Caco-2 (cell line): ENCODE measurements at places on chromosomes 2 and 18.

- peak; percentile 76 for DNase-seq
Measured at GRCh38 chr2:88350331-88351248, 101.9 kb downstream of the FOXI3 start.

GRCh38 chr2:133063775-133064174 is 393.8 kb upstream of the LYPD1 start:
- DNase-seq, result peak; percentile 53

- no peak for DNase-seq
Measured at GRCh38 chr18:45416168-45416567, 199.1 kb upstream of the SLC14A2 start.

GRCh38 chr2:134739236-134739878 is 20.6 kb upstream of the TMEM163 start:
- DNase-seq, result no peak

DNA sequence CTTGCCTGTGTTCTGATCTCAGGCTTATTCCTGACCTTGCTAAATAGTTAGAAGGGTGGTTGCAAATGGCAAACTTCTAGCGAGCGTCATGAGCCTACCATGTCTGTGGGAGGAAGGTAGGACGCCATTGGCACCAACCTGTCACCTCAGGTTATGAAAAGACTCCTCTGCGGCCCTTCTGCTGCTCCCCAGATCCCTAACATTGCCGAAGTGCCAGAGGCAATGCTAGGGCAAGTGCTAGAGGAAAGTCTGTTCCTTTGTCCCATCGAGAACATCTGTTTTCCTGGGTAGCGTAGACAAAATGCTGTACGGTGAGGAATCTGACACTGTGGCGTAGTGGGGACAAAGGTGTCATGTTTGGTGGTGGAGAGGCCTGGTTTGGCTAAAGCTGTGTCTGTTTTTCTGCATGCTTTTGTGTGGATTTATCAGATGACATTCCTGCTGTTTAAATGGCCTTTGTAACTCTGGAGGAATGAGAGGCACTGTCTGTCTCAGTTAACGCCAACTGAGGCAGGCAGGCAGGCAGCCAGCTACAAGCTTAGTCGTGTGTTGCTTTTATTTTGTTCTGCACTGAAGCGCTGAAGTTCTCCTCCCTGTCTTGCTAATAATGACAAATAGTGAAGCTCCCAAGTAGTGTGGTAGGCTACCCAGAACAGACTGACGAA is 94.1 kb downstream of the PRPF40A start:
- DNase-seq, result no peak

GRCh38 chr18:70028084-70028483 is 80.4 kb upstream of the CD226 start:
- DNase-seq, result no peak

DNA sequence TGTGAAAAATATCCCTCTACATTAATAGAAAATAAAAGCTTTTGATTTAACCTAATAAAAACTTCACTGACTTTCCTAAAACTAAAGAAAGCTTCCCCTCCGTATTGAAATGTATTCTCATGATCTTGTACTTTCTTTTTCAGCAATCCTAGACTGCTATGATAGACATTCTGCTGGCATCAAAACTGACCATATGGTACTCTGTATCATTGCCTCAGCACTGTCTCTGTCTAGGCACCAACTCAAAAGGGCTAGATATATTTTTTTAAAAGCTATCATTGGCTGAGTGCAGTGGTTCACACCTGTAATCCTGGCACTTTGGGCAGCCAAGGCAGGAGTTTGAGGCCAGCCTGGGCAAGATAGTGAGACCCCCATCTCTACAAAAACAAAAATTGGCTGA is 32.9 kb downstream of the CDKL4 start:
- DNase-seq, result no peak

GRCh38 chr2:138245310-138245709 is 256.3 kb upstream of the SPOPL start:
- no peak for DNase-seq

- peak; percentile 39 for DNase-seq
Measured at GRCh38 chr2:142874293-142874814, 3.1 kb upstream of the KYNU start.

DNA sequence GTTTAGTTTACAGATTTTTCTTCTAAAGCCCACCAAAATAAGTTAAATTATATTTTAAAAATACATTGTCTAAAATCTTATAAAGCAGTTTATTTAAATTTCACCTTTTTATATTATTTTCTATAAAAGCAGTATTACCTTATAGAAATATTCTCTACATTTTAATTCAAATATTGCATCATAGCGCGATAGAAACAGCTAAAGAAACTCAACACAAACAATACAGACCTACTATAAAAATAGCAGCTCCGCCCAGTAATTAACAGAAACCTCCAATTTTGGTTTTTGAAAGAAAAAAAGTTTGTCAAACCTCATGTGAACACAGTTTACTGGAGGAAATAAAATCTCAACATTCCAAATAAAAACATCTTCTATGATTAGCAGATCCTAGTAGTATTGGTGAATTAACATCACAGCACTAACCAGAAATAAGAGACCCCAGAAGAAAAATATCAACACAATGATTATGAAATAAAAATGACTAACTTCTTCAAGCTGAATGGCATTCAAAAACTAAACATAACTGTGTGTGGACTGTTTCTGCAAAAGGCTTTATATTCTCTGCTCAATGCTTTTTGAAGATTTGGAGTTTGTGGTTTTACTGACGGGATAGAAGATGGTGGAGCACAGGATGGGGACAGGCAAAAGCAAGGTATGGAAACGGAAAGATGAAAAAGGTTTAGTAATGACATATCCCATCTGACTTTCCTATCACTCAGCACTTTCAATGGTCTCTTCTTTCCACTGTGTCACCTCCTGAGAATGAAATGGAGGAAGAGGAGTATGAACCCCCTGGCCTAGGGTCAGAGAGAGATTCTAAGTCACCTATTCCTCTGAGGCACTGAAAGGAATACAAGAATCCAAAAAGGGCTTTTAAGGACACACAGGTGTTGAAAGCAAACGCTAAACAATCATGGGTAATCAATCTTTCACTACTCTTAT is 17.5 kb downstream of the MAP4K3 start:
- DNase-seq, result no peak

GRCh38 chr2:99299580-99299979 is 1.4 kb downstream of the LYG1 start:
- DNase-seq, result no peak

DNA sequence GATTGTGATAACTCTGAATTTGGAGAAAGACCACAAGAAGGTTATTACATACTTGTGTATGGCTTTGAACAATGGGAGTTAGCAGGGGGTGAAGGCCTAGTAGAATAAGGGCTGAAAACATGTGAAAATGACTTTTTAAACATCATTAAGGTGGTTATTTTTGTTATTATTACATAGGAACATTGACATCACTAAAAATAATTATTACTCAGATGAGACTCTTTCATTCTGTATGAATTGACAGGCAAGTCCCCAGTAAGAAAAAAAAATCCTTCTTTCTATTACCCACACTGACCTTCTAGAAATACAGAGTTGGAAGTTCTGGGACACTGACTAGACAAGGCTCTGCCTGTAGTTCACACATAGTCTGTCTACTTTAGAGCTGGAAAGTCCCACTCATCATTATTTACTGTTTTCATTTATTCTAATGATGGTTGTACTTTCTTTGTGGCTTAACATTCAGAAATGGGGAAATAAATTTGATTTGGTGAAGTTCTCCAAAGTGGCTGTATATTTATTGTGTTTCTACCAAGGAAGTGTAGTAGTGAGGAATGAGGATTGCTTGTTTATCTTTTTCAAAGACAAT is 219.6 kb upstream of the EPAS1 start:
- DNase-seq, result no peak

- no peak for DNase-seq
Measured at GRCh38 chr2:96195410-96196066, 13.1 kb downstream of the STARD7 start.

GRCh38 chr2:205685314-205686055 is 3.2 kb downstream of the NRP2 start:
- DNase-seq, result peak; percentile 72

GRCh38 chr2:84071050-84071449 is 388.0 kb downstream of the SUCLG1 start:
- no peak for DNase-seq

- DNase-seq, result no peak
Measured at GRCh38 chr2:53519918-53520841, 247.4 kb upstream of the CHAC2 start.

- DNase-seq, result no peak
Measured at GRCh38 chr2:233288663-233289062, 19.0 kb upstream of the SAG start.

GRCh38 chr2:45825001-45825651 is 173.7 kb downstream of the PRKCE start:
- no peak for DNase-seq

DNA sequence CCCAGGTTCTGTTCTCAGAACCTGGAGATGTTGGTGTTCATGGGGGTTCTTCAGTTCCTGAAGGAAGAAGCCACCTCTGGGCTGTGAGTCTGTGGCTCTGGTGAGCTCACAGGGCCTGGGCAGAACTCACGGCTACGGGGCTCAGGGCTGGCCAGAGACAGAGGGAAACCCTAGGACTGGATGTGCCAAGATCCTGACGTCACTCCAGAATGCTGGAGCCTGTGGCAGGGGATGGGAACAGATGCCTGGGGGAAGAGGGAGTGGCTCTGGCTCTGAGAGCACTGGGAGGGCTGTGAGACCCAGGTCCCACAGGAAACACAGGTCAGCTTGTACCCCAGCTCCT is at the start of gene OTOF:
Gene OTOF, minus strand, starts transcription at position 214 of the 343 bp plus-strand sequence.
- DNase-seq, result no peak

- DNase-seq, result no peak
Measured at GRCh38 chr2:232213176-232213575, 165.4 kb upstream of the ALPP start.

GRCh38 chr2:10613263-10613662 is 76.5 kb downstream of the NOL10 start:
- no peak for DNase-seq

GRCh38 chr2:105783151-105783738 is 38.5 kb downstream of the NCK2 start:
- no peak for DNase-seq

GRCh38 chr2:73034661-73035375 is 36.7 kb downstream of the SFXN5 start:
- no peak for DNase-seq
